Activated CD4-positive, alpha-beta T cell treated with anti-CD3 and anti-CD28 coated beads for 4 hours (primary cell): ENCODE measurements at places on chromosomes 13 and 19.

DNA sequence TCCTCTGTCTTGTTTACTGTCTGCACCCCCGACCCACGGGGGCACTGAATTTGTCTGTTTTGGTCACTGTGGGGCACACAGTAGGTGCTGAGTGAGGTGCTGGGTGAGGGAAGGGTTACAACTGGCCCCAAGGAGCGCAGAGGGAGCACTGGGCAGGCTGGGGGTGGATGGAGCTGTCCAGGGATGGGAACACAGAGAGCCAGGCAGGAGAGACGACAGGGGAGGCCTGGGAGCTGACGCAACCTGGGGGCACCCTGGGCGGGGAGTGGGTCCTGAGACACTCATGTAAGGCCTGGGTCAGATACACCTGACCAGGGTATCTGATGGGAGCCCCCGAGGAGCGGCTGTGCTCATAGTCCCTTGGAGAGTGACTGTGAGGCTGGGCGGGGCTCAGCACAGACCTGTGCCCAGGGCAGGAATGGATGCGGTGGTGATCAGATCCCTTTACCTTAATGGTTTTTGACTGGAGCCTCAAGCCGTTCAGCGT is 24.8 kb downstream of the ELAVL1 start:
- DNase-seq = no peak

GRCh38 chr19:30000862-30001261 is 58.8 kb downstream of the URI1 start:
- no peak for DNase-seq

DNA sequence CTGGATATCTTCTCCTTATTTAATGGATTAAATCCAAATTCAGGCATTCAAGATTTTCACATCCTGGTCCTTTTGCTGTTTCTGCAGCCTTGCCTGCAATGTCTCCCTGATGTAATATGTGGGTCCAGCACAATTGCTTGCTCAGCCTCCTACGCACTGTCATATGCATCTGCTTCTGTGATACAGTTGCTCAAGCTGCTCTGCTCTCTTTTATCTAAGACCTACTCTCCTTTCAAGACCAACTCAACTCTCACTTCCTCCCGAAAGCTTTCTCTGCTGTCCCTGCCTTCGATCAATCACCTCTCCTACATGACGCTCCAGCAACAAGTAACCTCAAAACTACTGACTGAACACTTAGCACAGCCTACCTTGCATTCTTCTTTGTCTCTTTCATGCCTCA is 138.2 kb downstream of the DCLK1 start:
- no peak for DNase-seq

DNA sequence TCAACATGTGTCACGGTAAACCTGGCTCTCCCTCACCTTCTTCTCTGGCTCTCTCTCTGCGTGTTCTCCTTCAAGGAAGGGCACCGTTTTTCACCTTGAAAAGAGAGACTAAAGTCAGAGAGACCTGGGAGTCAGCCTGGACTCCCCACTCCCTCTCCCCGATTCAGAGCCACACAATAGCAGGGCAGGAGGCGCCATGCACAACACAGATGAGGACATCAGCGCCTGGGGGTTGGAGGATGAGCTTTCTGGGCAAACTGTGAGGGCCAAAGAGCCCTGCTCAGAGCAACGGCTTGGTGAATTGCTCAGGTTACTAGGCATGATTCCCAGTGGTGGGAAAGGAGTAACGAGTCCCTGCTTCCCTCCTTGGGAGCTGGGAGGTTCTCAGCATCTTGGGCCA is 32.3 kb downstream of the HSPH1 start:
- no peak for DNase-seq

DNA sequence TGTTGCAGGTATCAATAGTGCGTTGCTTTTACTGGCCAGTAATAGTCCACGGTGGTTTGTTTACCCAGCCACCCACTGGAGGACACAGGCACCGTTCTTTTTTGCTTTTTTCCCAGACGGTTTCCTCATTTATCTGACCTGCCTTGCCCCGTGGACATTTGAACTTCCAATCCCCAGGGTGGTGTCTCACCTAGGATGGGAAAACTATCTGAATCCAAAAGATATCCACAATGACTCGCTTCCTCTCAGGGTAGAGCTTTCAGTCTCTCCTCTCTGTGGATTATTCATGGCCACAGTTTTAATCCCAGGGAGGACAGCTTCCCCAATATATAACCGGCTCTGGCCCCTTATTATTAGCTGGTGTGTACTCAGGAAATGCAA is 170.8 kb downstream of the FOXO1 start:
- no peak for DNase-seq

GRCh38 chr13:65594298-65594781 is 1635.8 kb downstream of the PCDH9 start:
- no peak for DNase-seq

DNA sequence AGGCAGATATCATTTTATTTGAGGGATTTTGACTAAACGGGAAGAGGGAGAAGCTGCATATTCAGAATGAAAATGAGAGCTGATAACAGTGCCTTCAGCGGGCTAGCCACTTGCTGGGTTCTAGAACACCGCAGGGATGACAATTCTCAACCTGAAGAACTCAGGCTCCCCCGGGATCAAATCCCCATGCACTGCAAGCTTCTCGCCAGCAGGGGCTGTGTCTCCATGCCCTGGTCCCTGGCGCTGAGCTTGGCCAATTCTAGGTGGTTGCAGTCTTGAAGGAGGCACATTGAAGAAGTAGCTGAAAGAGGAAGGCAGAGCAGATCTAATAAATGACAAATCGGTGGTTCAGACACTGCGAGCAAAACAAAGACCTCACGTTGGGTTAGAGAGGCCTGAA is 128.7 kb downstream of the UQCRFS1 start:
- no peak for DNase-seq

- no peak for DNase-seq
Observed at GRCh38 chr13:54162069-54162468, 1133.5 kb downstream of the OLFM4 start.
